Left ventricle myocardium inferior (tissue), 1 donor: ENCODE measurements at places on chromosomes 11 and 22.

DNA sequence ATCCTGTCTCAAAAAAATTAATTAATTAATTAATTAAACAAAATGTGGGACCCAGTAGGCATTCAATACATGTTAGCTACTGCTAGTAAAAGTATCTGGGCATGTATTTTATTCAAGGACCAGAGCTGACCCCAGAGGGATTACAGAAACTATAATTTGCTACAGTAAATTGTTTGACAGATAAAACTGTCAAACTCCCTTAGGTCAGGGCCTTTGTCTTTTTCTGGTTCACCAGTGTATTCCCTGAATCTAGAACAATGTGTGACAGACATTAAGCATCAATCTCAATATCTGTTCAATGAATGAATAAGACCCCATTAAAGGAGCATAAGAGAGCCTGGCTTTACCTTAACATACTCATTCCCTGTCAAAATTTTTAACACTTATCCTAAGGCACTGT lies 6.0 kb downstream of the CKAP5 start:
- no peak for DNase-seq

- DNase-seq: no peak
Observed at GRCh38 chr11:19315511-19315910, 74.8 kb upstream of the E2F8 start.

- DNase-seq: peak; percentile 64
Observed at GRCh38 chr11:46710821-46711269, 8.2 kb upstream of the F2 start.

- peak; percentile 43 for DNase-seq
Observed at GRCh38 chr11:123407130-123407995, 22.7 kb upstream of the GRAMD1B start.

GRCh38 chr22:25172153-25172552 lies 27.5 kb upstream of the CRYBB3 start:
- DNase-seq: no peak

GRCh38 chr11:102516179-102516578 lies 14.4 kb downstream of the MMP7 start:
- DNase-seq: no peak

DNA sequence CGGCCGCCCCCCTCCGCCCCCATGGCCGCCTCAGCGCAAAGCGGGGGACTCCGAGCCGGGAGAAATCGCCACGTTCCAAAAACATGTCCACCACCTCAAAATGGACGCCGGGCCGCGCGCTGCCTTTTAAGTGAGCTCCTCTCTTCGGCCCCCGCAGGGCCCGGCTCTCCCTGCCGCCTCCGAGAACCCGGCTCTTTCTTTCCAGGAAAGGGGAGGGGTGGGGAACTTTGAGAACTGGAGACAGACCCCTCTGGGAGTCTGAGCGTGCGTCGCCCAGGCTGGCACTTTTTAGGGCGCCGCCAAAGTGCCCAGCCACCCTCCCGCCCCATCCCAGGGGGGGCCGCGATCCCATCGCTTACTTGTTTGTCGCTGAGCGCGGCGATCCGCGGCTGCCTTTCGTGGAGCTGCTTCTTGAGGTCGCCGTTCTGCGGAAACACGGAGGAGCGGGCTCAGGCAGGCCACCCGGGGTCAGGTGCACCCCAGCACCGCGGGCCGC lies 1.6 kb downstream of the PHF21B start:
- no peak for DNase-seq

DNA sequence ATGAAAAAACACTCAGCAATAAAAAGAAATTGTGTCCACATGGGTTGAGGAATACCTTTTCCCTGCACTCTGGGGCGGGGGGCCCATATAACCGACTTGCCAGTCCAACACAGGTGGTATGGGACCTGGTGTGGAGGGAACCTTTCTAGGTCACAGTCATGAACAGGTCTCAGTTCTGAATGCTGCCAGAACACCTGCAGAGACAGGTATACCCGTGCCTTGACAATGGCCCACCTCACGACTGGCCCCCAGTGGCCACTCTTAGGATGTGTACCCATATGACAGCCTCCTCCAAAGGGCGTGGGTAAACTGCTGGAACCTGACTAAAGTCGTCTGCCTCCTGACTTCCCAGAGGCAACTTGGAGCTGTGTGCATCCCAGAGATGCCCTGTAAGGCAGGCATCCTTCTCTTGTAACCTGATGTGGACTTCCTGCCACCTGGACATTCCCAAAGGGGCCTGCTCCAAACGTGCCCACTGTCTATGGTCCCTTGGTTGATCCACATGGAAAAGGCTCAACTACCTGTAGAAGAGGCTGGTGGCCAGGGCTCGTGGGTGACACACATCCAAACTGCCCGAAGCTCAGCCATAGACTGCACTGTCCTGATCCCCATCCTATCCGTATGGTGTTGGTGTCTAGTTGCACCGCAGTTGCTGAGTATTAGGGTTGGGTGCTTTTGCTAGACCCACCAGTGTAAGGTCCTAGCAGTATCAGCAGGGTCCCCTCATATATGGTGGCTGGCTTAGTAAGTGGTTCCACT lies 859.3 kb downstream of the BRD1 start:
- DNase-seq: peak; percentile 5

GRCh38 chr11:126322996-126323395 lies 19.1 kb downstream of the DCPS start:
- no peak for DNase-seq

DNA sequence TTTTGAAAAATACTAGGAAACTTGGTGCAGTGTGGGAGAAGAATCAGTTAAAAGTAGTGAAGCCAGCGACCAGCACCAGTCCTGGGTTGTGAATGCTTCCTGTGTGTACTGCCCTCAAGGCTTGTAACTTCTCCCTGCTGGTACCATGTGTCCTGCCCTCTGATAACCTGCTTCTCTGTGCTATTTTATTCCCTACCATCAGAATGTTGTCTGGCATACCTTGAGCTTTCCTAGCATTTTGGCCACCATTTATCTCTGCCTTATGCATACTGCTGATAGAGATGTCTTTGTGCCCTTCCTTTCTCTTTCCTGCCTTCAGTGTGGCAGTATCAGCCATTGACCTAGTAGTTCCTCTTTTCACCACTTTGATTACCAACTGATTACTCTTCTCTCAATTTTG lies 2.0 kb downstream of the GTF2H1 start:
- no peak for DNase-seq
